ENCODE measurements at places on chromosomes 2 and 18.
A peak's percentile ranks its signal among the peaks of the same experiment; 100 is the strongest.

DNA sequence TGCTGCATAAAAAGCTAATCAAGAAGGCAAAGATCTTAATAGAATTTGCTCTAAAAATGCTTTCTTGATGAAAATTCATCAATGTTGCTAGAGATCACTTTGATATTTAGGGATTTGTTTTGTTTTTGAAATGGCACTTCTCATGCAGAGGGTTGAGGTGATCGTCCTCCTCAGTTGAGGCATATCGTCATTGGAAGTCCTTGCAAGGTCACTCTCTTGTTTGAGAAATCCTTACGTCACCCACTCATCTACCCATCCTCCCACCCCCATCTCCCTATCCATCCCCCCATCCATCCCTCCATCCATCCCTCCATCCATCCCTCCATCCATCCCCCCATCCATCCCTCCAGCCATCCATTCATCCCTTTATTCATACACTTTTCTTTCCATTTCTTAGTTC, 133.7 kb downstream of the THNSL2 start:
- DNase-seq, result no peak

GRCh38 chr2:85779641-85780315, 26.0 kb downstream of the ATOH8 start:
- DNase-seq, result no peak

- no peak for DNase-seq
Observed at GRCh38 chr2:189379287-189379630, 62.0 kb upstream of the WDR75 start.

GRCh38 chr18:2997429-2997828, 15.5 kb downstream of the LPIN2 start:
- no peak for DNase-seq

DNA sequence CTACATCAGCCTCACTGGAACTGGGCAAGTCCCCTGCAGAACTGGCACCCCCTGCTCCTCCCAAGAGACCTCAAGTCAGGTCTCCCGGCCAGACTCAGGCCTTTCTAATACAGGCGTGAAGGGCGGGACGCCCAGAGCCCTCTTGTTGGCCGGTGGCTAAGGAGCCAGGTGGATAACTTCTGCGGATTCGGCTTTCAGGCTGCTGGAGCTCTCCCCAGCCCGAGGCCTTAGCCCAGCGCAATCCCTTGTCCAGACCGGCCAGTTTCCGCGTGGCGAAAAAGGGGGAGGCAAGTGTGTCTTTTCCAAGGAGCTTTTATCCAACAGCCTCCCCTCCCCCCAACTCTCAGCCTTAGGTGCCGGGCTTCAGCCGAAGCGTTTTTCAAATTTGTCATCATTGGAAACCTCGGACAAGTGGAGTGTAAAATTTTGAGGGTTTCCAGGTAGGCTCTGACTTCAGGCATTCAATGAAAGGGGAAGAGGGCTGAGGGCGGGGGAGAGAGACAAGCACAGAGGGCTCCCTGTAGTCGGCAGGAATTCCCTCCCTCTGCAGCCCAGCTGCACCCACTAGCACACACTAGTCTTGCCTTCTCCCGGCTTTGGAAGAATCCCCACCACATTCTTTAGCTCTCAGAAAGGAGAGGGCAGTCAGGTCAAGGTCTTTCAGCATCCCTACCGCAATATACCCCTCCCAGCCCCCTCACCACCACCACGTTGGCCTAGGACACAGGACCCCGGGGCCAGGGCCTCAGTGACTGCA, 9.5 kb upstream of the SATB2 start:
- no peak for DNase-seq

DNA sequence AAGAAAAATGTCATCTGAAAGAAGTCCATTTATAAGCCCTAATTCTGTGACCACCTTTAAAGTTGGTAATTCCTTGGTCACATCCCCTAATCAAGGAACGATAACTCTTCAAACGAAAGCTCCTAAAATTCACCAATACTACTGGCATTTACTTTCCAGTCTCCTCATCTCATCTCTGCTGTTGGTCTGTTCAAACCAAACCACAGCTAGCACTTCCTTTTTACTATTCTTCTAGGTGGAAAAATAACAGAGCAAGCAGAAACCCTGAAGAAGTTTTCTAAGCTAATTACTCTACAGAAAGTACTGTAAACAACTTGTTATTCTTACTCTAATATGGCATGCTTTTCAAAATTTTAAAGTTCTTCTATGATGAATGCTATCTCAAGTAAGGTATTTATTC, 21.6 kb downstream of the TIA1 start:
- no peak for DNase-seq

- no peak for DNase-seq
Observed at GRCh38 chr2:64608867-64609226, 44.9 kb downstream of the SERTAD2 start.

- no peak for DNase-seq
Observed at GRCh38 chr18:50388988-50389387, 14.1 kb downstream of the SKA1 start.

DNA sequence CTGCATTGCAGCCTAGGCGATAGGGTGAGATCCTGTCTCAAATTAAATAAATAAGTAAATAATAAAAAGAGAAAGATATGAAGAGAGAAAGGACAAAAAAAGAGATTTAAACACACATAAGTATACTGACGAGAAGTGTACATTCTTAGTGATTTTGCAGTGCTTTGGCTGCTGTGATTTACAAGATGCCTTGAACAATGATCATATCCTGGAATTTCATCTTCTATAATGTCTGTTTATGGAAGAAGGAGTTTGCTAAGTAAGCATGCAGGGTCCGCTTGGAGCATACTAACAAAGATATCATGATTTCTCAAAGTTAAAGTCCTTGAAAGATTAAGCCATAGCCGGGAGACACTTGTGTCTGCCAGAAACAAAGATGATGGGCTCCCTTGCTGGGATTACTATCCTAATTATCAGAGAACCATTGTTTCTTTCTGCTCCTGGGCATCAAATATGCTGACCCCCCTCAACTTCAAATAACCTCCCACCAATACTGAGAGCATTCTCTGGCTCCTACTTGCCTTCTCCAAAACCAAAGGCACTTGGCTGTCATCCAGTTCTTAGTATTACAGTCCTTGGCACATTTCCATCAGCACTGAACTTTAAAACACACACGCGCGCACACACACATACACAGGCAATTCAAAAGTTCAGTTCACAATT, 47.5 kb upstream of the STAM2 start:
- peak; percentile 70 for DNase-seq

- DNase-seq, result no peak
Observed at GRCh38 chr18:63422864-63423304, 608 bp upstream of the VPS4B start.

- no peak for DNase-seq
Observed at GRCh38 chr2:234571620-234572407, 74.9 kb upstream of the ARL4C start.

DNA sequence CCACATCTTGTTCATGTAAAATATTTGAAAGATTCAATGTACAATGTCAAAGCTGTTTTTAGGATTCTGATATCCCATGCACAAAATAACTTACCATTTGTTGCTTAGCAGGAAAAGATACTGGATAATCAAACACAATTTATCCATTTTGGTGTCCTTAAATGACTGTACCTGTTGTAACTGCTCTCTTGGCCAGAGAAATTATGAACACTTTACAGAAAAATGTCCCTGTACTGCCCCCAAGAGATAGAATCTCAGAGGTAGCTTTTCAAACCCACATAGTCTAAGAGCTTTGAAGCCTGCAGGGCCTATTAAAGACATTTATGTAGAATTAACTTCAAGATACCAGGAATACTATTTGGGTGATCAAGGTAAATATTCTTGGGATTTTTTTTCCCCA, 12.2 kb upstream of the ME2 start:
- no peak for DNase-seq

DNA sequence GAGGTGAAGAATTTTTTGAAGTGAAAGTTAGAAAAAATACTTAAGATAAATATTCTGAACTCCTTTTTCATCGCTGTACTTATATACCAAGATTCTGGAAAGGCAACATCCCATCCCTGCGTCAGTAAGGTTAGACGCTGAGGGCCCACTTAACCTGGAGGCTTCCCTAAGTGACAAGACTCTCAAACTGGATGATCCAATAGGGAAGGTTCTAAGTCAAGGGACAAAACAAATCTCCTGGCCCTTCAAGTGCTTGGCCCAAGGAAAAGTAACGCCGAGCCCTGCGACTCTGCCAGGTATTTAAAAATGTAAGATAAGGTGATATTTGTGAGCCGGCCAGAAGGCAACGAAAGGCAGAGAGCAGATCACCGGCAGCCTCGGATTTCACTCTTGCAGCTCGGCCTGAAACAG, 1.3 kb downstream of the STK39 start:
- DNase-seq, result no peak

- peak; percentile 10 for DNase-seq
Observed at GRCh38 chr2:1567556-1568344, 154.5 kb downstream of the TPO start.

GRCh38 chr2:229313591-229313990, 42.5 kb upstream of the PID1 start:
- DNase-seq, result no peak

- no peak for DNase-seq
Observed at GRCh38 chr2:240644859-240645301, 19.6 kb downstream of the GPR35 start.

- DNase-seq, result peak; percentile 55
Observed at GRCh38 chr18:32019251-32019948, 775 bp downstream of the RNF125 start.

DNA sequence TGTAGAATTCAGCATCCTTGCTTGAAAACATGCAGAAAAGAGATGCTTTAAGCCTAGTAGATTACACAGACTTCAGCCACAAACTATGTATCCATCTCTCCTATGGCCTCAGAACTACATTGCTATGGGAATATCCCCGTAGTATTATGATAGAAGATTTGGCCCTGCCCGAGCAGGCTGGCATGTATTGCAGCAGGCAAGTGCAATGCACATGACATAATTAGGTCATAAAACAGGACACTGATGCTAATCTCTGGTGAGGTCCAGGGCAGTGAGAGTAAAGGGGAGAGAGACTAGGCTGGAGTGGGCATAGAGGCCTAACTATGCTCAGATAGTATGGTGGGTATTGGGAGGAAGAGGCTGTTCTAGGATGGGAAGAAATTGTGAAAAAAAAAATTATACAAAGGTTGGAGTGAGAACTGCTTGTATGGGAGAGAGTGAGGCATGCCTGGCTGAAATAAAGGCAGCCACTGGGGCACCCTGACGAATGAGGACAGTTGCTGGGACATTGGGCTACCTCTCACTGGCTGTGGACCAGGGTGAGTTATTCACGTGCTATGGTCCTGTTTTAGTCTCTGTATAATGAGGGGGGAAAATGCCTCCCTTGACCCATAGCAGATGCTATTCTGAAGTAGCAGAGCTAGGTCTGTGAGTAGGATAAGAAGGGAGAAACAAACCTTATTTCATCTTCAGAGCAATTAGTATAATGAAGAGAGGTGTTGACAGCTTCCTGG, 1.6 kb upstream of the PLA2R1 start:
- no peak for DNase-seq

DNA sequence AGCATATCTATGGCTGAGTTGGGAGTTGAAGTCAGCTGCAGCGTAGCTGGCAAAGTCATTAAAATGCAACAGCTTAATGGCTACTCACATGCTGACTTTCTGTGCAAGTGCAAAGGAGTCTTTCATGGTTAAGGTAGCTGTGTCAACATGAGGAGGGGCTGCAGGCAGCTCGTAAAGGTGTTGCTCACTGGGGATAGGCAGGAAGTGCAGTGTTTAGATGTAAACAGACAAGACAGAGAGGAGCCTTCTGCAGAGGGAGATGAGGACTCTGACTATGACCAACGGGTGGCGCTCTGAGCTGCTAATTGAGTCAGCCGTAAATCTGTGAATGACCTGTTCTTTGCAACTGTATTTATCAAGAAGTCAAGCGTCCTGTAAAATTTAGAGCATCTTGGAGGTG, 22.3 kb upstream of the CAVIN2 start:
- DNase-seq, result no peak
